ENCODE measurements at places on chromosomes 1 and 21.

DNA sequence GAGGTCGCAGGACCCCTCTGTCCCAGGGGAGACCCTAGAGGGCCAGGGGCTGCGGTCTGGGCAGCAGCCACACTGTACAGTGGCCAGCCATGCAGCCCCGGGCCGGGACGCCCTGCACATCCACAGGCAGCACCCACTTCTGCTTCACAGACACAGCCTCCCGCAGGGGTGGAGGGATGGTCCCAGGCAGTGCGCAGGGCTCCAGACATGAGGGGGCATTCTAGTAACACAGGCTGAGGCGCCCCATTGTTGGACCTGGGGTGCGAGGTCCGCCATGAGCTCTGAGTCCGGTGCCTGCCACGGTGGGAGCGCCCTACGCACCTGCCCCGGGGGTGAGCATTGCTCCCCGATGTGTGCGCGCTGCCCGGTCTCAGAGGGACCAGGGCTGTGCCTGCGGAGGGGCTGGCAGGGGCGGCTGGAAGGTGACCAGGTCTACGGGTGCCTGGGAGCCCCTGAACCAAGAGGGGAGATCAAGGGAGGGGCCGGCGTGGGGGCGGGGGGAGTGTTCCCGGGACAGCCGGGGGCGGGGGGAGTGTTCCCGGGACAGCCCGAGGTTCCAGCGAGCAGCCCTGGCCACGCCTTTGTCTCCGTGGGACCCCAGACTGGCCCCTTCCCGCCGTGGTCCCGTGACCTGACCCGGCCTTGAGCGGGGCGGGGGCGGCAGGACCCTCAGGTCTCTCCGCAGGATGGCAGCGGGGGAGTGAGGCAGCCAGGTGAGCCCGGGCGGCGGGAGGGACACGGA, 4.5 kb downstream of the MMEL1 start:
- DNase-seq: no peak

GRCh38 chr1:113657556-113658063, 101.7 kb downstream of the PHTF1 start:
- no peak for DNase-seq

DNA sequence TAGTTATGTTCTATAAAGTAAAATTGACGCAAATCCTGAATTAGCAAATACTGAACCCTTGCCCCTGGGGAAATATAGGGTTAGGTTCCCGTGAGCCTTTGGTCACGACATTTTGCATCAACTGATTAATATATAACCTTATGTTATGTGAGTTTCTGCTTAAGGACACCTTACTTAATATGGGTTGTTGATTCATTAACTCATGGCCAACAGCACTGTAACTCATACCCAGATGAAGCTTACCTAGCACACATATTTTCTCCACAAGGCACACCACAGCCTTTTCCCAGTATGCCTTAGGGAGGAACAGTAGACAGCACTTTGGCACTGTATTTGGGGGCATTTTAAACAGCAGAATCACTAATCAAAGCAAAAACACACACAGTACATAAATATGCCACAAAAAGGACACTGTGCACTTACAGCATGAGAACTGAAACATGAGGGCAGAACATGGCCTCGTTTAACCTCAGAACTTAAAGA, 15.1 kb downstream of the INAVA start:
- DNase-seq: no peak

GRCh38 chr1:230917284-230918135, 49.2 kb upstream of the C1orf198 start:
- DNase-seq: peak; percentile 57

- no peak for DNase-seq
Measured at GRCh38 chr1:99062192-99062591, 57.5 kb upstream of the PLPPR5 start.

GRCh38 chr1:234965111-234965510, 163.5 kb downstream of the TOMM20 start:
- DNase-seq: no peak

- no peak for DNase-seq
Measured at GRCh38 chr1:189628857-189629256, 848.8 kb downstream of the BRINP3 start.

- DNase-seq: no peak
Measured at GRCh38 chr21:18155508-18156193, 89.0 kb upstream of the CHODL start.

DNA sequence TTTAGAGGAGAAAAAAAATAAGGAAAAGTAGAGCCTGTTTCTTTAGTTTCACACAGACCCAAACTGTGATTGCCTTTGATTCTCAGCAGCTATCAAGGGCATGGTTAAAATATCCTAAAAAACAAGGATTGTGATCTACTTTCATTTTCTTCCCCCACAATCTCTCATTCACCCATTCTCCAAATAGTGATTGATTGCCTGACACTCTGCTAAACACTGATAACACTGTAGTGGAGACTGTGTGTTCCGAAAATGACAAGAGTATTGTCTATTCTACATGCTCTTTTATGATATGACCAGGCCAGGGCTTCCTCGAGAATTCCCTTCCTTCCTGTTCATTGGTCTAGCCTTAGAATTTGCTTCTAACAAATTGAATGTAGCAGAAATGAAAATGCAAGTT, 40.2 kb downstream of the PRMT6 start:
- DNase-seq: no peak

DNA sequence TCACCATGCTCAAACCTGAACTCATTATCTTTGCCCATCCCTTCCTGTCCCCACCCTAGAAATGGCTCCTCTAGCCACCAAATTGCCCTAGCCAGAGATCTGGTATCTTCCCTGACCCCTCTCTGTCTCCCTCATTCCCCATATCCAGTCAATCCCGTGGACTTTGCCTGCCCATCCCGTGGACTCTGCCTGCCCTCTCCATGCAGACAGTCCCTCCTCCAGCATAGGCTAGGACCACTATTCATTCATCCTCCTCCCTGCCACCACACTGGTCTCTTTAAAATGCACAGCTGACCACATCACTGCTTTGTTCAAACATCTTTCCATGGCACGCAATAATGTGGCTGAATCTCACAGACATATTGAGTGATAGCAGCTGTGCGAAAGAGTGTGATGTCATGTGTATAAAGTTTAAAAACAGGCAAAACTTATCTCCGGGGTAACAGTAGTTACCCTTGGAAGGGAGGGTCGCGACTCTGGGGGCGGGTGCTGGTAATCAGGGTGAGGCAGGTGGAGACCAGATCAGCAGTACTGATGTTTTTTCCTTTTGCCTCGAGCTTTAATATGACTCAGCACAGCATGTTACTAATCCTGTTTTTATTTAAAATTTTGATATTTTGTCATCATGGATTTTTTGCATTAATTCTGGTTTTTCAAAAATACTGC, 4.8 kb upstream of the SLC2A1 start:
- DNase-seq: no peak

GRCh38 chr1:17667641-17668040, 87.5 kb upstream of the ACTL8 start:
- no peak for DNase-seq

- no peak for DNase-seq
Measured at GRCh38 chr1:16464917-16465625, 24.5 kb downstream of the NECAP2 start.

GRCh38 chr21:20902998-20903397, 95.2 kb upstream of the NCAM2 start:
- DNase-seq: no peak

- no peak for DNase-seq
Measured at GRCh38 chr1:52334906-52335528, 31.0 kb downstream of the CC2D1B start.

DNA sequence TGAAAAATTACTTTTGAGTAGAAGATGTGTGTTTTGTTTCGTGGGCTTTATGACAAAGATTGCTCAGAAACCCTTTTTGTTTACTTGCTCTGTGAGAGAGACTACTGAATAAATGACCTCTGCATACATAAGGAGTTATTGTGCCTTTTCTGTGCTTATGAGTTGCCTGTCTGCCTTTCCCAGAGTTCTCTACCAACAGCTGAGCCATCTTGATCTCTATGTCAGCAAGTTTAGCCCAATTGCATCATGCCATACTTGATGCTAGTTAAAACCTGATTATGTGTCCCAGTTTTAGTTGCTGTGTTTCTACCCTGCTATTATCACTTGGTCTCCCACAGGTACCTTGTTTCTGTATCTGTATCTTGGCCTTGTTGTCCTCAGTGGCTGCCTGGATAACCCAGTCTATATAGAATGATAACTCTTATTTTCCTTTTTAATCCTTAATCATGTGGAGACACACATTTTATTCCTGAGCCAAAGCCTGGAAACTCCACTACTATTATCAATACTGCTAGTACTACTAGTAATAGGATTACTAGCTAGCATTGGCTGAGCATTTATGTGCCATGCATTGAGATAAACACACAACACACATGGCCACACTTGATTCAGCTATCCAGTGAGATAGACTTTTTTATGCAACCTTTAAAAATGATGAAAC, 28.7 kb upstream of the GNG12 start:
- DNase-seq: no peak

DNA sequence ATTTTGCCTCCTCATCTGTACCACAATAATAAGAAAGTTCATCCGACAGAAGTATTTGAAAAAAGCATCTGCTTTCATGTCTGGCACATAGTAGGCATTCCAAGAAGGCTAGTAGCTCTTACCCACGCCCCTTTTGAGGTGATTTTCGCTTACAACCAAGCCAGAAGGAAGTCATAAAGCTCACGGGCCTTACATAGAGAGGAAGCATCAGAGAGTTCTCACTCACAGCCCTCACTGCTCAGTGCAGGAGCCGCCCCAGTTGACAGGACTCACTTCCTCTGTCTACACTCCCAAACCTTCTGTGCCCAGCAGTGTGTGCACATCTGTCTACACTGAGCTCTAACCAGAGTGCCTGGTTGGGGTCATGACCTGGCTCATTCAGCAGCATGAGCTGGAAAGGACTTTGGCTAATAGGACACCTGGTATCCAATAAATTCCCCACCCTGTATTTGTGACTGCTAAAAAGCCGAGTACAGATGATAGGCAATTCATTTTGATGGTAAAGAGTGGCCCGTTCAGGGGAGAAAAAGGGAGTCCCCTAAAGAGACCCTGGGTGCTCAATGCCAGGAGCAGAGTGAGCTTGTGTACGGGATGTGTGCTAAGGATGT, 36.8 kb upstream of the DUSP10 start:
- DNase-seq: no peak

DNA sequence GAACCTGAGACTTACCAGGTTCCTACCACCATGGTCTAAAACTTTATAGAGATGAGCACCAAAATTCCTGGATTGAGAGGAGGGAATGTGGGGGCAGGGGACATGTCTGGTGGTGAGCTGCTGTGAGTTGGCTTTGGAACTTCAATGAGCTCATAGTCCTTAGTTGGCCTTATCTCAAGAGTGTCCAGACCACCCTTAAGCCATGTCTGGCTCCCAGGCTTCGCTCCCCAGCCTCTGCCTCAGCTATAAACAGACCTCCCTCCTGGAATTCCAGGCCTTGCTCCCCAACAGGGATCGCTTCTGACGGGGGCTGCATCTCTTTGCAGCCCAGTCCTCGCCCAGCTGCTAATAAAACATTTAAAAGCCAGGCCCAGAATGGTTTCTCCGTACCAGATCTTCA, 19.5 kb downstream of the ATF3 start:
- DNase-seq: no peak

DNA sequence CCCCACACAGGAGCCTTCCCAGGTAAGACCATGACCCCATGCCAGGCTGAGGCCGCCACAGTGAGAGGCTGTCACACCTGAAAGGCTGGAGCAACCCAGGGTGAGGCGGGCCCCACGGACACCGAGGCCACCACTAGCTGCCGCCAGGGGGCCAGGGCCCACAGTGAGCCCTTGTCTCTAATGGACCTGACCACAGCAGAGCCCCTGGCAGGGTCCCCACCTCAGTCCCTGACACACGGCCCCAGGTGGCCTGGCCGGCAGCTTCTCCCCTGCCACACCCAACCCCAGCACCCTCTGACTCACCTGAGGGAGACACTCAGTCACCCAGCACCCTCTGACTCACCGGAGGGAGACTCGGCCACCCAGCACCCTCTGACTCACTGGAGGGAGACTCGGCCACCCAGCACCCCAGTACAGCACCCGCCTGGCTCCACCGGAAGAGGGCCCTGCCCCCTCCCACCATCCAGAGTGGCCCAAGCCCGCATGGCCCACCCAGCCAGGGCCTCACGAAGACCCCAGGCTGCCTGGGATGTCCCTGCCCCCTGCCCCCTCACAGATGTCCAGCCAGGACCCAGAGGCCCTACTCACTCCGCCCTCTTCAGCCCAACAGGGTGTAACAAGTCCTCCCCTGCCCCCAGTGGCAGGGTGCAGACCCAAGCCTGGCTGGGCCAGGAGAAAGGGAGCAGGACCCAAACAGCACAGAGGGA, 4.4 kb downstream of the DVL1 start:
- DNase-seq: peak; percentile 55

- no peak for DNase-seq
Measured at GRCh38 chr1:11654939-11655808, 497 bp downstream of the FBXO44 start.

DNA sequence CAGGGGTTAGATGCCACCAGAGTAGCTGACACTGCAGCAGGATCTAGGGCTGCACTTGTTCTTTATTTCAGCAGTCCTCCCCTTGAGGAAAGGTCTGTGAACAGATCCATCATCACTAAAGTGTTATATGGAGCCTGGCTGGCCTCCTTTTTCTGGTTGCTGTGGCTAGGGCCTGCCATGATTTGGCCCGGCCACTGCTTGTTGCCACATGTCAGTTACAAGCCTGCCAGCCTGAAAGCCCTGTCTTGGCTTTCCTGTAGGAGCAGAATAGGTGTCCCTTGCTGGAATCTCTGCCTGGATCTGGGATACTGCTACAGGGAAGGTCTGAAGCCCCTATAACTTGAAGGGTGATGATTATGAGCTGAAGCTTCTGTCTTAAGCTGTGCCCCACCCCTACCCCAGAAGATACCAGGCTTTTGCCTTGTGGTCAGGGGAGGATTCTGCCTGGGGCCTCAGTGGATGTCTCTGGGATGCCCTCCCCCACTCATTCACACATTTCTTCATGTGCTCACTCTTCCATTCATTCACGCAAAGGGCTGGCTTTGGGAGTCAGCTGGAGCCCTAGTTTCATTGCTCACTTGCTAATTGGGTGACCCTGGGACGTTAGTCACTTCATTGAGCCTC, 64.7 kb downstream of the NDUFS5 start:
- DNase-seq: no peak

DNA sequence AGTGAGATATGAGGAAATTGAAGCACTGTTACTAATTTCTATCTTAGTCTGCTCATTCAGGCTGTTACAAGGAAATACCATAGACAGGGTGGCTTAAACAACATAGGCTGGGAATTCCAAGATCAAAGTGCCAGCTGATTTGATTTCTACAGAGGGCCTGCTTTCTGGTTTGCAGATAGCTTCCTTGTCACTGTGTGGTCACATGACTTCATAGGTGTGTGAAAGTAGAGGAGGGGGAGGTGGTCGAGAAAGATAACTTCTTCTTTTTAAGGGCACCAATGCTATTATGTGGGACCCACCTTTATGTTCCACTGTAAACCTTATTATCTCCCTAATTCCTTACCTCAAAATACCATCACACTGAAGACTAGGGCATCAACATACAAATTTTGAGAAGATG, 6.4 kb upstream of the BRINP3 start:
- DNase-seq: no peak

DNA sequence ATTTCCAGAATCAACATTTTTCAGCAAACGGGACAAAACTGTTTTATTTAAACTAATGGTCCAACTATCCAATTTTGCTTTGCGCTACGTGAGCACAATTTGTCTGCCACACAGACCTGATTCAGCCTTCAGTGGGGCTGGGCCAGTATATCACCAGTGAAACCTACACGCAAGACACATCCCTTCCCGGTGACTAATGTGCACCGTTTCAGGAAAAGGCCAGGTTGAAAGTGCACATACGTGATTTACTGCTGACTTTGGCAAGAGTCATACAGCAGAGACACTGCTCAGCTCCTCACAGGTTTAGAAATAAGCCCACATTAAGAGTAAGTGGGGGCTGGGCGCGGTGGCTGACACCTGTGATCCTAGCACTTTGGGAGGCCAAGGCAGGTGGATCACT, 5.1 kb upstream of the TMEM51 start:
- no peak for DNase-seq

GRCh38 chr1:234582681-234583301, 27.2 kb downstream of the IRF2BP2 start:
- DNase-seq: no peak

Measured in stimulated activated CD4-positive, alpha-beta T cell treated with anti-CD3 and anti-CD28 coated beads, Interleukin-12 subunit alpha, Interleukin-12 subunit beta, amount 100 ng/mL, for 48 hours (primary cell).